ENCODE measurements at places on chromosomes 11 and 22.

- DNase-seq, result no peak
Observed at GRCh38 chr11:101840704-101841103, 74.1 kb upstream of the CEP126 start.

DNA sequence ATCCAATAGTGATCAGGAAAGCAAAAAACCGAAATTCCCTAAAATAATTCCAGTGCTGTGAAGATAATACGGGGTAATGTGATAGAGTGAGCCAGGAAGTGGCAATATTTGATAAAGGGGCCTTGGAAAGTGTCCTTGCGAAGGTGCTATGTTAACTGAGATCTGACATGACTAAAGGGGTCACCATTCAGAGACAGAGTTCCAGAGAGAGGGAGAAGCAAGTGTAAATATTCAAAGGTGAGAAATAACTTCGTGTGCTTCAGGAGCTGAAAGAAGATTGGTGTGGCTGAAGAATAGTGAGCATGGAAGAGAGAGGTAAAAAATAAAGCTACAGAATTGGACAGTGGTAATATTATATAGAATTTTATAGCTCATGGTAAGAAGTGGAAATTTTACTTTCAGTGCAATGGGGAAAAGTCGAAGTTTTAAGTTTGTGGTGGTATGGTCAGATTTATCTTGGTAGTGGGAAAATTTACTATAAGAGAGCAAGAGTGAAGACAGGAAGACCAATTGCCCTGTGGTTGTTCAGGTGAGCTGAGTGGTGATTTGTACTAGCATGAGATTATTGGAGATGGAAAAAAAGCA, 164.5 kb downstream of the JRKL start:
- no peak for DNase-seq

GRCh38 chr11:27200779-27201453, 160.3 kb downstream of the BBOX1 start:
- no peak for DNase-seq

- DNase-seq, result no peak
Observed at GRCh38 chr22:34129691-34130486, 209.6 kb upstream of the LARGE1 start.
